Stimulated activated CD4-positive, alpha-beta T cell treated with anti-CD3 and anti-CD28 coated beads, TNF-alpha, amount 100 ng/mL, for 24 hours (primary cell): ENCODE measurements at places on chromosomes 2 and 18.

- no peak for DNase-seq
These were observed 14.8 kb downstream of the LPIN1 start for GRCh38 chr2:11761259-11761658.

DNA sequence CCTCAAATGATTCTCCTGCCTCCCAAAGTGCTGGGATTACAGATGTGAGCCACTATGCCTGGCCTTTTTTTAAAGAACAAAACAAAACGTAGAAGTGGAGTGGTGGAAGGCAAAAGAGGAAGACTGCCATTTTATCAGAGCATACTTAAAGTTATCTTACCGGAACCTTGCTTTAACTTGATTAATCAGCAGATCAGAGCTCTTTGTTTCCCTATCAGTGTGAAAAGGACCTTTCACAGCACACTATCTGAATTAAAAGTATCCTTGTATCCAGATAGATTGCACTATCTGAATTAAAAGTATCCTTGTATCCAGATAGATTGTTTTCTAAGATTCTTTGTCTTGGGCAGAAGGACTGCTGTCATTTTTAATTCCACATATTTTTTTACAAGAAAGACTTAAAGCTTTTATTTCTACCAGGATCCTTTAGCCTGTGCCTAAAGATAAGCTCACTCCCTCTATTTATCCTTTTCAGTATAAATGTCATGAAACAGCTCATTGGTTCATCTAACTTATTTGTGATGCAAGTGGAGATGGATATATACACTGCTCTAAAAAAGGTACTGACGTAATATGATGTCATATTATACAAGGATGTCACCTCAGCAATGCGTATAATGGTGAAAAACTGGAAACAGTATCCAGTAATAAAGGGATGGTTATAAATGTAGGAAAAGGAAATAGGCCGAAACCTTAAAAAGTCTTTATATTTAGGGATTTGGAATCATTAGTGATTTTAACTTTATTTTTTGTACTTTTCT, 17.8 kb downstream of the GMCL1 start:
- DNase-seq, result no peak

DNA sequence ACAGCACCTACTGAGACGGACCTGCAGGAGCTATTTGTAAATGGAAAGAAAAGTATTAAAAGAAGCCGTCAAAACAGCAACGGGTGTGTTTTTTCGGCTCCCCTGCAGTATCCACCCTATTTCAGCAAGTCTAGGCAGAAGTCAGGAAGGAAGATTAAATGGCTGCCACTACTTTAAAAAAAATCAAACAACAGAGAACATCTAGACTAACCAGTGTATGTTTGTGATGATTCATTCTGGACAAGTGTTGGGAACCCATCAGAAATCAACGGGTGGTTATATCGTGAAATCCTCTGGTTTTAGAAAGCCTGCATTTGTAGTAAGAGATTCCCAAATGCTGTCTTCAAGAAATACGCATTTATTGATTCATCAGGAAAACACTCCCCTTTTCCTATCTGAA, 9.0 kb downstream of the PMAIP1 start:
- no peak for DNase-seq

GRCh38 chr2:65985986-65986385, 448.9 kb upstream of the MEIS1 start:
- DNase-seq, result no peak

DNA sequence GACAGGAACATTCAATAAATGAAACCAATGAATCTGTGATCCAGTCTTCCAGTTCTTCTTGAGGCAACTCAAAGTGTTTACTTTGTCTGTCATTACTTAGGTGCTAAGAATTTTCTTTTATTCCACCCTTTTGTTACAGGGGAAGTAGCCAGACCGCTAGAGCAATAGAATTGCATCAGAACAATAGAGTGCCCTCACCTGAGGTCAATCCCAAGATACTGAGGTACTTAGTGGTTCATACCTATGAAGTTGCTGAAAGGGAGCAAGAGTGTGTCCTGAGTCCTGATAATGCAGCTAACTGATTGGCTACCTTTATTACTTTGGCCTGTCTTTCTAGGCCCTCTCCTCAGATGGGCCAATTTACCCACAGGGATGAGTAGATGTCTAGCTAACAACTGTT, 359.4 kb upstream of the KCNH7 start:
- no peak for DNase-seq

DNA sequence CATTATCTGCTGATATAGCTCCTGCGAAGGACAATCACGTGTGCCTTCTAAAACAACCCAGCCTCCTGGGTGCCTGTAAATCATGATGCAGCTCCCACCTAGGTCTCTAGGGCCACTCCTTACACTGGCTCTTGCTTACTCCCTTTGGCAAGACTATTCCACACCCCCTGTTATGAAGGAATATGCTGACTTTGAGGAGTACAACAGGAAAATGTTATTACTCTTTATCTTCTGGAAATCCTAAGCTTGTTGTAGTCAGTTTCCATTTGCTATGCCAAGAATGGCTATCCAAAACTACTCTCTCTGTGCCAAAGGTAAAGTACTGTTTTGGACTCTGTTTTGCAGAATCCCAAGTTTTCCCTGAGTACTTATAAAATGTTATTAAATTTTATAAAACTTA, 7.7 kb downstream of the SGO2 start:
- DNase-seq, result no peak

GRCh38 chr18:79944126-79944731, 7.2 kb downstream of the SLC66A2 start:
- DNase-seq, result no peak

DNA sequence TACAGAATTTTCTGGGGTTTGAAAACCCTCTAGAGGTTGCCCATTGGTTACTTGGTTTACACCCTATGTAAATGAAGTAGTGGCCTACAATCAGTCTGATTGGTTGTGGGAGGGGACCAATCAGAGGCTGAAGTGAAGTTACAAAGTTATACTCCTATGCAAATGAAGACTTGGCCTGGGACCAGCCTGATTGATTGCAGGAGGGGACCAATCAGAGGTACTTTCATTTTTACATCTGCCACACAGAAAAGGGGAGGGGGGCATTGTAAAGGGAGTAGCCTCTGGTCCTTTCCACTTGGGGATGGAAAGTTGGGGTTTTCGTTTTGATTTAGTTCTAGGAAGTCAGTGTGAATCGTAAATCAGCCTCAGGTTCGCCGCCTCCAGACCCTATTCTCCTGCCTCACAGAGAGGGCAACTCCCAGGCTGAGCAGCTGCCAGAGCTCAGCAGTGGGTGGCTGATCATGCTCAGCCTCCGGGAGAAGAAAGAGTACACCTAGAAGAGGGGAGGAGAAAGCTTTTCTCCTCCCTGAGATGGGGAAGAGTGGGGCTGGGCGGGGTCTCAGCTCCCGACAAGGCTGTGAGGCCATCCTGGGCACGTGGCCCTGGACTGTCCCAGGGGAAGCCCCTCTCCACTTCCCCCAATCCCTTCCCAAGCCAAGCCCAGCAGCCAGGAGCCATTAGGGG, 372.5 kb downstream of the GALR1 start:
- DNase-seq, result peak; percentile 5

GRCh38 chr18:73235491-73235890, 367.7 kb upstream of the NETO1 start:
- no peak for DNase-seq

- no peak for DNase-seq
These were observed 60.6 kb upstream of the HS6ST1 start for GRCh38 chr2:128379021-128380015.

DNA sequence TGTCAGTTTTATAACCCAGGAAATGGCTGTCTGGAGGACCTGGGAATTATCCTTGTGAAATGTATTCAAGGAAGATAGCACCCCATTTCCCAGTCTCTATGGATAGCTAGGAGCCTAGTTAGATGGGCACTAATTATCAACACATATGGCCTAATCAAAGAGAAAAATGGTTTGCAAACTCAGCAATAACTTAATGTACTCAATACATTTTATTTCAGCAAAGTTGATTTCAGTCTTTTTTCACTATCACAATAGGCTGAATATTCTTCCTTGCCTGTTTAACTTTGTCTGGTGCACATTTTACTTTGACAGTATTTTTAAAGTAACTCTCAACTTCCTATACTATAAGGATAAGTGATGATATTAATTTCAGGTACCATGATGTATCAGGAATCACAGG, 756.3 kb downstream of the CCDC85A start:
- DNase-seq, result no peak

GRCh38 chr2:54726940-54727339, 3.5 kb downstream of the EML6 start:
- DNase-seq, result no peak

- DNase-seq, result peak; percentile 25
These were observed 20.5 kb upstream of the LRPPRC start for GRCh38 chr2:44016282-44016681.

DNA sequence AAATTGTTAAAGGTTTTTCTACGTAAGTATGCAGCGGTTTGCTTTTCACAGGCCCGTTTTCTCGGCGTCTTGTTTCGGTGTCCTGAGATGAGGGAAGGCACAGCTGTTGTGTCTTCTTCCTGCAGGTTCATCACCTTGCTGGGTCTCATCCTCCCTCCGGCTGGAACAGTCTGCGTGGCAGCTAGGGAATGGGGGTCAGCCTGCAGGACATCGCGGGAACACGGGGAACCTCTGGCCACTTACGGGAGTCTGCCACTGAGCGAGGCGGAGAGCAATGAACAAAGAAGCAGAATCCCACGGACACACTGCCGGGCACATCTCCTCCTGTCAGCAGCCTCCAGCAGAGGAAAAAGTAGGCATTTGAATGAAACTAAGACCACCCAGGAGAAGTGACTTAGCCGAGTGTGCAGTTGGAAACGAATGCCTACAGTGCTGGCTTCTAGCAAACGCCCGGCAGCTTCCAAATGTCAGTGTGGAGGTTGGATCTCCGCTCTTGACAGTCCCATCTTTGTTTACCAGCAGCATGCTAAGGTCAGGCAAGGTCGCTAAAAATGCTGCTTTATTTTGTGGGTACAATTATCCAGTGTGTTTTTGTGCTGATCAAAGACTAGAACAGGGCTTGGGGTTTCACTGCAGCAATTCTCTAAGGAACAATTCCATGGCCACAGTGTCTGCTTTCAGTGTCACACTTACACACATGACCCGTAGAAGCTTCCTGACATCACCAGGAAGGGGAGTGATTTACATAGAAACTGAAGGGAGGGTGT, 109.8 kb upstream of the SEC11C start:
- no peak for DNase-seq

DNA sequence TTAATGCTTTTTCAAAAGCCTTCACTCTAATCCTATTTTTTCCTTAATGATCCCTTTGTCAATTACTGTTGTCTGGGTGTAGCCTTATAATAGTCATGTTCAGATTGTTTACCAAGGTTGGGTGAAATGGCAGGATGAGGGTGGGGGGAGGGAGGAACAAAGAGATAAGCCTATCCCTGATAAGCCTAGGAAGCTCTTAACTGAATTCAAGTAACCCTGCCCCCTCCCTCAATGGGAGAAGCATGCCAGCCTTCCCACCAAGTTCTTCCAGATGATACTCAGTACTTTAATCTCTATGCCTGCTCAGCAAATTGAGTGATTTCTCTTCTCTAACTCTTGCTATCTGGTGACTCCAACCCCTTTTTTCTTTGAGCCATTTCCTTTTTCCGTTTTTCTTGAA, 180.3 kb upstream of the ETAA1 start:
- no peak for DNase-seq

DNA sequence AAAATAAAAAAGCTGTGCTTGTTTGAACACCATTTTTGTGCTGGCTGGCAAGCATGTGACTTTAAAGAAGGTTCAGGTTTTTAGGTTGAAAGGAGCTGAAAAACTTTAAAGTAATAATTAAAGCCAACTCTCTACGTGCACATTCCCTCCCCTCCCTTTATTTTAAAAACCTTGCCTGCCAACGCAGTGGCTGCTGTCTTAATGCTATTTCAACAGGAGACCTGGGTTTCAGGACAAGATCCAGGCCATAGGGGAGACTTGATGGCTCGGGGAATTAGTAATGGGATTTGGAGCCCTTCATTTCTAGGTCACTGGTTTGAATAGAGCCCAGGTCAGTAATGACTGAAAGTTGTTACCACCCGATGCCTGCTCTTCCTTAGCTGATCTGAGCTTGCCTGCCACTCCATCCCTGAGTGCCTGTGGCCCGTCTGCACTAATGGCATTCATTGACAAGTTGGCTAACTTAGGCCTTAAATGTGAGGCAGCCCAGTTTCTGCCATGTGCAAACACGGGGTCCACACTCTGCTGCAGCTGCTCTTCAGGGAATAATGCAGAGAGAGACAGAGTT, 1233.2 kb upstream of the ZEB2 start:
- DNase-seq, result no peak

DNA sequence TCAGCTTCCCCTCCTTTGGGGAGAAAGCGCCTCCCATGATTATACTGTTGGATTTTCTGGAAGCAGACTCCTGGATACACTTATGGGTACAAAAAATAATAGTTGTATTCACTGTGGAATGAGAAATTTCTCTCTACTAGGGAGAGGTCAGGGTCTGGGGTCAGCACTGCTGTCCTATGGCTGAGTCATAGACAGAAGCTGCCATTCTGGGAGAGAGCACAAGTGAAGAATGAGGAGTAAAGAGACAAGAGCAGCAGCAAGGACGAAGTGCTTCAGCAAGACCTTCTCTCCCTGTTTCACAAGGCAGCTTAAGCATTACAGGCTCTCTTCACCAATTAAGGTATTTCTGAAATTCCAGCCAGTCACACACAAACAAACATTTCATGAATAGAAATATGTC, 10.1 kb upstream of the UNC80 start:
- no peak for DNase-seq

DNA sequence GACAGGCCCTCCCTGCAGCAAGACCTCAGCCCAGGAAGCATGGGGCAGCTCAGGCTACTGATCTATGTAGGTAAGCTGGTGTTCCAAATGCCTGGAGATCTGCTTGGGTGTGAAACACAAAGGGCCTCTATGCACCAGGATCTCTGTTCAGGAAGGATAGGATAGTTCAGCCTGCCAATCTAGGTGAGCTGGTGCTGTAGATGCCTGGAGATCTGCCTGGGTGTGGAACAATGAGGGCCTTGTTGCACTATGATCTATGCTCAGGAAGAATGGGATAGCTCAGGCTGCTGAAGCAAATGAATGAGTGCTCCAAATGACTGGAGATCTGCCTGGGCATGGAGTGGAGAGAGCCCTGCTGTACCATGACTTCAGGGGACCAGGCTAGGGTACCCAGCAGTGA, 48.9 kb upstream of the MYL1 start:
- DNase-seq, result no peak
